Right atrium auricular region (tissue), 2 donors: ENCODE measurements at places on chromosomes 13 and 19. TPM values are rescaled to one million over a fixed set of nuclear protein-coding genes. Genes with fewer than 3 reads are reported as not detected.
A peak's percentile ranks its signal among the peaks of the same experiment; 100 is the strongest.

SF3A2 gene
- 30.4 TPM for total RNA-seq

BRSK1 gene
- total RNA-seq = 5.6 TPM

CLC gene
- total RNA-seq = not detected

FAM216B gene
- 23.5 TPM for total RNA-seq

GRCh38 chr13:101690871-101691270 lies 238.4 kb downstream of the ITGBL1 start:
- DNase-seq = no peak

GRCh38 chr19:17706750-17707181 lies 12.5 kb upstream of the MAP1S start:
- DNase-seq = no peak

DNA sequence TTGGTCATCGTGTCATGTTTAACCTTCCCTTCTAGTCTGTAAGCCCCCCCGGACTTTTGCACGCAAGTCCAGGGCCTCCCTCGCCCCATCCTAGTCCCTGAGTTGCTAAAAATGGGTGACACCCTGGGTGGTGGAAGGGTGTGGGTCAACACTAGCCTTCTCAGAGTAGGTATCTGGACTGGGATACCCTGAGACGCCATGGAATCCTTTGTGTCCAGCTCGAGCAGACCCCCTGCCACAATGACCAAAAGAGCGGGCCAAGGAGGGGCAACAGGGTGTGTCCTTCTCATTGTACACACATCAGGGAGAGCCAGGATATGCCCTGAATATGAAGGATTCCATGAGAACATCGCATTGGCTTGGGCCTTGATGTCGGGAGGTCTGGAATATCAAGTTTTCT lies 67.5 kb upstream of the ATP12A start:
- no peak for DNase-seq

- no peak for DNase-seq
Observed at GRCh38 chr13:51740698-51741097, 63.3 kb downstream of the DHRS12 start.

DNA sequence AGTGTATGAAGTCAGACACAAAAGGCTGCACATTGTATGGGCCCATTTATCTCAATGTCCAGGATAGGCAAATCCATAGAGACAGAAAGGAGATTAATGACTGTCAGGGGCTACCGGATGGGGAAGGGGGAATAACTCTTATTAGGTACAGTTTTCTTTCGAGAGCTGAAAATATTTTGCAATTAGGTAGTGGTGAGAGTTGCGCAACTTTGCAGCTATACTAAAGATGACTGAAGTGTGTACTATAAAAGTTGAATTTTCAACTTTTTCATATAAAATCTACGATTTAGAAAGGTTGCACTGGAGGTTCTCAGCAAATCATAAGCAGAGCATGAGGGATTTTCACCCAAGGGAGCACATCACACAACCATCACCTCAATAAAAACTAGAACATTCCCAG lies 16.1 kb upstream of the SLC15A1 start:
- no peak for DNase-seq

- no peak for DNase-seq
Observed at GRCh38 chr13:49354719-49355118, 89.1 kb downstream of the CAB39L start.

DNA sequence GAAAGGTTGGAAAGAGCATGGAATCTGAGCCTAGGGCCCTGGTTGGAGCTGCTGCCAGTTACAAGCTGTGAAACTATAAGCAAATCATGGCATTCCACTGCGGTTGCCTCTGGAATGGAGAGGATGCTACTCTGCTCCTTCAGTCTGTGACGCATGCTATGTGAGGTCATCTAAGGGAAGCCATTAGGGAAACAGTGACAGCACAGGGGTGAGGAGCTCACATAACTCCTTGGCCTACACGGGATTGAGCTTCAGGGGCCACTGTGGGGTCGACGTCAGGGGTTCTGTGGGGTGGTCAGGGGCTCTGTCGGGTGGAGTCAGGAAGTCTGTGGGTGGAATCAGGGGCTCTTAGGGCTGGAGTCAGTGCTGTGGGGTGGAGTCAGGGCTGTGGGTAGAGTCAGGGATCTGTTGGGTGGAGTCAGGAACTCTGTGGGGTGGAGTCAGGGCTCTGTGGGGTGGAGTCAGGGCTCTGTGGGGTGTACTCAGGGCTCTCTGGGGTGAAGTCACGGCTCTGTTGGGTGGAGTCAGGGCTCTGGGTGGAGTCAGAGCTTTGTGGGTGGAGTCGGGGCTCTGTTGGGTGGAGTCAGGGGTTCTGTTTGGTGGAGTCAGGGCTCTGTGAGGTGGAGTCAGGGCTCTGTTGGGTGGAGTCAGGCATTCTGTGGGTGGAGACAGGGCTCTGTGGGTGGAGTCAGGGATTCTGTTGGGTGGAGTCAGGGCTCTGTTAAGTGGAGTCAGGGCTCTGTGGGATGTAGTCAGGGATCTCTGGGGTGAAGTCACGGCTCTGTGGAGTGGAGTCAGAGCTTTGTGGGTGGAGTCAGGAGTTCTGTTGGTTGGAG lies 35.8 kb upstream of the MEDAG start:
- DNase-seq = peak; percentile 90

DNA sequence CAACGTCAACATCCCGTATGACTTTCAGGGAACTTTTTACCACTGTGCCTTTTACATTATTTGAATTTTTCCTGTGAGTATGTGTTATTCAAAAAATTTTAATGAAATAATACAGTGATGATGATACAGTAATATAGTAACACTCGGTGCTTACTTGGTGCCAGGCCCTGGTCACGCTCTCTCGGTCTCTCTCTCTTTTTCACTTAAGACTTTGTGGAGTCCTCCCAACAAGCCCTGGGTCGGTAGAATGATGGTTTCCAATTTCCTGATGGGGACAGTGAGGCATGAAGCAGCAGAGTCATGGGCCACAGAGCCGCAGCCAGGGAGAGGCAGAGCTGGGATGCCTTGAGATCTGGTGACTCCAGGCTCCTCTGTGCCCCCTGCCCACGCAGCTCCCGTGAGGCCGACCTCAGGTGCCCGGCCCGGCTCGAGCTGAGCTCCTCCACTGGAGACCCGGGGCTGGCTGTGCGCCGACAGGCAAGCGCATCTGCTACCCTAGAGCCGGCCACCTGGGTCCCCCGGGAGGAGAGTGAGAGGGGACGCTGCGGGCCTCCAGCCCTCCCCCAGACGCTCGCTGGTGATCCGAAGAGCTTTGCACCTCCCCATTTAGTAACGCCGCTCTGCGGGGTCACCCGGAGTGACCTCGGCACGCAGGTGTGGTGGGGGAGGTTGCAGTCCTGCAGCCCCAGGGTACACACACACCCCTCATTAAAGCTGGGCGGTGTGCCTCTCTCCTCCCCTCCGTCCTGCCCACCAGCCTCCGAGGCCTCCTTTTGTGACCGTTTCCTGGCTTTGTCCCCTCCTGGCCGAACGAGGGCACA lies 4.4 kb upstream of the SBK3 start:
- no peak for DNase-seq

DNA sequence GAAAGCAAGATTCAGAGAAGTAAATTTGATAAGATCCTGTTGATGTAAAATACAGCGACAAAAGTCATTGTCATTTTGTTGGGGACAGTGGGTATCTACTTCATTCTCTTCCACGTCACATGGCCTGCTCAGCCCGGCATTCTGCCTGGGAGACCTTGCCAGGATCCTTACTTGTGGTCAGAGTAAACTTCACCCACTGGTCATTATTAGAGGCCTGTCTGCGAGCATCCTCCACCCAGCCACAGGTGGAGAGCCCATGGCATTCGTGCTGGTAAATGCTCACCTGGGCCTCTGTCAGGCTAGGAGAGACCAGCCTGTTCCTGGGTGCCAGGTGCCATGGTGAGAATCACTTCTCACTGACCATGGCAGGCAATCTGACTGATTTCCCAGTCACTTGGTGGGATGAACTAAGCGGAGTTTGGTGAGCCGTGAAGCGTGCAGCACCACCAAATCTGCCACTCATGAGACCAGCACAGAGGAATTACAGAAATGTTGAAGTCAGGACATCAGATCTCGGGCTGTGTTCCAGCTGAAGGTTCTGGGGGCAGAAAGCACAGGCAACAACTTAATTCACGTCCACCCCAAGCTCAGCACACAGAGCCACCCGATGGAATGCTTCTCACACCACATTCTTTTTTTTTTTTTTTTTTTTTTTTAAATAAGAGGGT lies 107.0 kb downstream of the SIPA1L3 start:
- no peak for DNase-seq

DNA sequence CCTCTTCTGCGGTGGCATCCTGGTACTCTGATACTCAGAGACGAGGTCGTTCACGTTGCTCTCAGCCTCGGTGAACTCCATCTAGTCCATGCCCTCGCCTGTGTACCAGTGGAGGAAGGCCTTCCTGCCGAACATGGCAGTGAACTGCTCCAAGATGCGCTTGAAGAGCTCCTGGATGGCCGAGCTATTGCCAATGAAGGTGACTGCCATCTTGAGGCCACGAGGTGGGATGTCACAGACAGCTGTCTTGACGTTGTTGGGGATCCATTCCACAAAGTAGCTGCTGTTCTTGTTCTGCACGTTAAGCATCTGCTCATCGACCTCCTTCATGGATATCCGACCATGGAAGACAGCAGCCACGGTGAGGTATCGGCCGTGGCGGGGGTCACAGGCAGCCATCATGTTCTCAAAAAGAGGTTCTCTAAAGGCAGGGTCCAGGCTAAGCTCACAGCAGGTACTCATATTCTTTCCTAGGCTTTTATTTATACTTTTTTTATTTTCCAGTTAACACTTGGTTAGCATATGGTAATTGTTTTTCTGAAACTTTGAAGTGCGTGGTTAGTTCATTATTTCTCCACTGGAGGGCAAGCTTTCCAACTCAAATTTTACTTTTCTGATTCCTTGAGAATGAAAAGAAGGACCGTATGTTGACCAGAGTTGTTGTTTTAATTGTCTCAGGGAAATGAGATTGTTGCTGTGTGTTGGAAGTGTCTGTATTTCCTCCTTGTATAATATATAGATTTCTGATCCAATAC lies 72.4 kb upstream of the RGCC start:
- DNase-seq = no peak

DNA sequence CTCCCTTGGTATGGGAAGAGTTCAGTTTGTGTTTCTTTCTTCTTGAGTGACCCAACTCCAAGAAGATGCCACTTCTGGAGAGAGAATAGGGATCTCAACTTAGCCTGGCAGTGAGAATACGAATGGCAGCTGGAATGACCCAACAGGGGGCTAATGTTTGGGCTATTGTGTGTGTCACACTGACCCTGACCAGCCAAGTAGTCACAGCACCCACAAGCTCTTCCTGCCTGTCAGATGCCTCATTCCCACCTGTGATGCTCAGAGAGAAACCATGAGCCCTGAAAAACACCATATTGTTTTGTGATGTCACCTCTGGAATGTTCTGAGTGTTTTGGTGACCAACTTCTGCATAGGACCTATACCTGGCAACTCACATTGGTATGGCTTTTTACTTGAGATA lies at the start of gene CBY2:
TSS of gene CBY2 (plus strand) at position 233 of the 400 bp plus-strand sequence. CDS start at position 304, 71 bp downstream.
- peak; percentile 16 for DNase-seq

DNA sequence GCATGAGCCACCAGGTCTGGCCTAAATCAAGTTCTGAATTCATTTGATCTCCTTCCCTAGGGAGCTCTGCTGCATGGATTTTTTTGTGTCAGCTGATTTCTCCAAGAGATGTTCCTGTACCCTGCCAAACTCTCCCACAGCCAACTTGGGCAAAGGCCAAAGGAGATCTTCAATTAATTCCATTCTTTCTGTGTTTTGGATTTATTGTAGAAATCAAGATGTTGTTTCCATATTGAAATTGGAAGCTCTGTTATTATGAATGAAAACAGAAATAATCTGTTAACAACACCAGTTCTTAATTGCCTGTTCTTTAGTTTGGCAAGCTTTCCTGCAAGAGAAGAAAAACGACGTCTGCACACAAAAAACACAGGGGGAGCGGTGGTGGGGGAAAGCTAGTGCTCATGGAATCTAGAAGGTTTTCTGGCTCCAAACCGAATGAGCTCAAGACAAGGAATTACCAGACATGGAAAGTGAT lies 86.5 kb upstream of the ABCC4 start:
- no peak for DNase-seq

DNA sequence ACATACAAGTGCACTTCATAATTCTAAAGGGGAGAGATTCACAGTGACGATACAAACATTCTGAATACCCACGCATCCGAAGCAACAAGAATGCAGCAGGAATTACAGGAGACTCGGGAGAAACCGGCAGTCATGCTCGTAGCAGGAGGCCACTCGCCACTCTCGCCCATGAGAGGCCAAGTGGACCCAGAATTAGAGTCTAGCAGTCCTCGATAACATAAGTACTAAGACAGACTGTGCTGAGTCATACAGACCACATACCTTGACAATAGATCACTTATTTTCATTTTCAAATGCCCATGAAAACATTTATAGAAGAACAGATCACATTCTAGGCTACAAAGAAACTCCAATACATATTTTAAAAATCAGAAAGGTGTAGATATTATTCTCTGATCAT lies 299.1 kb upstream of the TSHZ3 start:
- DNase-seq = no peak

GRCh38 chr19:27780367-27781075 lies 1432.4 kb downstream of the UQCRFS1 start:
- DNase-seq = peak; percentile 49

- no peak for DNase-seq
Observed at GRCh38 chr13:33871207-33872004, 53.5 kb downstream of the RFC3 start.

GRCh38 chr13:79658333-79658975 lies 177.5 kb downstream of the NDFIP2 start:
- no peak for DNase-seq

DNA sequence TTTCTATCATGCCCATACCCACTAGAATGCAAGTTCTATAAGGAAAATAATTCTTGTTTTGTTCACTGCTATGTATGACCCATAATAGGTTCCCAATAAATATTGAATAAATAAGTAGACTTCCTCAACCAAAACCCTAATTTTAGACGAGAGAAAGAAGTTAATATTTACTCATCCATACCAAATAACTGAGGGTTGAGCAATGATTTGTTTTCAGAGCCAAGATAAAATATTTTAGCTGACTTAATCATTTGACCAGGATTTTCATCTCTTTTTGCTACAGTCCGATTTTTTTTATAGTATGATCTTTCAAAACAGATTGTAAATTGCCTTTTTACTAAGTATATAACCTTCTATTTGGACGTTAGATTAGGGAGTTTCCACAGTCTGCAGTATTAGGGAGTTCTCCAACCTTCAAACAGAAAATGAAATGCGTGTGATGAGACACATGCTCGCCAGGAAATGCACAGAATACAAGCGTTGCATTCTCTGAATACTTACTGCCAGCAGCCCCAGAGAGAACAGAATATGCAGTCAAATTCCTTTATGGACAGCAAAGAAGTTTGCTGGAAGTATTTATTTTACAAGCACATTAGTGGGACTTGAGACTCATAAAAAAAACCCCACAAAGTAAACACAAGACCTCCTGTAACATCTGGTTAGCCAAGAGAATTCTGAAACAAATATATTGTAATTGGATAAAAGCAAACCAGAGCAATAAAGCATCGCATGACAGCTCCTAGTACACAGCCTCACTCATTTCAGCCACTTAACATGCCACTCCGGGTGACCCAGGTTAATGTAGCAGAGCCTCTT lies 230.0 kb downstream of the MYO16 start:
- DNase-seq = no peak

- DNase-seq = no peak
Observed at GRCh38 chr13:76882431-76882830, 3.8 kb downstream of the KCTD12 start.

GRCh38 chr19:1045247-1045603 lies 5.3 kb downstream of the ABCA7 start:
- DNase-seq = no peak

- DNase-seq = no peak
Observed at GRCh38 chr13:40329781-40330485, 336.5 kb downstream of the FOXO1 start.
